Tracheal epithelial cell (primary cell): ENCODE measurements at places on chromosomes 11 and 22. TPM values are rescaled to one million over a fixed set of nuclear protein-coding genes. Genes with fewer than 3 reads are reported as not detected.

Gene MYRF
- total RNA-seq, result under 0.01 and 0.72 TPM in 2 replicates

Gene SLC1A2
- total RNA-seq, result 0.24 TPM in 1 of 2 replicates, not detected in the other

Gene SESN3
- total RNA-seq, result 7.7 and 37.1 TPM in 2 replicates

Gene RBM4B
- total RNA-seq, result 9.4 and 15.8 TPM in 2 replicates

Gene GLYATL1
- under 0.01 and 0.24 TPM in 2 replicates for total RNA-seq

Gene MS4A12
- not detected in 2 replicates for total RNA-seq

Gene RIMBP3B
- not detected in 2 replicates for total RNA-seq

Gene SLC25A18
- total RNA-seq, result not detected in 2 replicates

Gene GAB4
- total RNA-seq, result not detected in 2 replicates

Gene KRTAP5-4
- not detected in 2 replicates for total RNA-seq

Gene OR2AG2
- total RNA-seq, result under 0.01 TPM in 2 replicates

Gene MMP26
- total RNA-seq, result not detected in 2 replicates

Gene RASD2
- 0.43 and 0.48 TPM in 2 replicates for total RNA-seq

Gene GNB1L
- 6.7 and 14.3 TPM in 2 replicates for total RNA-seq

Gene GGTLC2
- total RNA-seq, result not detected in 2 replicates
